Brain (organoid and tissue), 16 donors: ENCODE measurements at places on chromosomes 4 and X.
A peak's percentile ranks its signal among the peaks of the same experiment; 100 is the strongest.

GRCh38 chr4:145935253-145936141 lies 3.1 kb downstream of the ZNF827 start:
- no peak for DNase-seq

GRCh38 chrX:137031039-137031438 lies 2.8 kb downstream of the GPR101 start:
- DNase-seq, result no peak

- DNase-seq, result no peak
Measured at GRCh38 chr4:41012293-41012692, 202.0 kb downstream of the APBB2 start.

GRCh38 chrX:9765072-9765736 lies 443 bp downstream of the GPR143 start:
- peak; percentile 15 for DNase-seq

DNA sequence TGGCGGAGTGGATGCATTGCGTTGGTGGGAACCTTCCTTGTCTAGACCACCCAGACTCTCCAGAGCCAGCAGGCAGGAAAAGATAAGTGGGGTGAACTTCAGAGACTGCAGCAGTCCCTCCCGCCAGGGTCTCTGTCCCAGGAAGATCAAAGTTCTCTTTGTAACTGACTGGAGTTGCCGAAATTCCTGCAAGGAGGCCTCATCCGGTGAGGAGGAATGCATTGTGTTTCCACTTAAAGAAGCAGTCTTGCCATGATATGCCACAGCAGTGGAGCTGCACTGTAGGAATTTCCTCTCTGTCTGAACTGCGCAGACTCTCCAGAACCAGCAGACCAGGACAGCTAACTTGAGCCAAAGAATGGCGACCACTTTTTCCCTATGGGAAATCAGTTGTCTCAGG lies 1190.4 kb downstream of the TECRL start:
- no peak for DNase-seq

DNA sequence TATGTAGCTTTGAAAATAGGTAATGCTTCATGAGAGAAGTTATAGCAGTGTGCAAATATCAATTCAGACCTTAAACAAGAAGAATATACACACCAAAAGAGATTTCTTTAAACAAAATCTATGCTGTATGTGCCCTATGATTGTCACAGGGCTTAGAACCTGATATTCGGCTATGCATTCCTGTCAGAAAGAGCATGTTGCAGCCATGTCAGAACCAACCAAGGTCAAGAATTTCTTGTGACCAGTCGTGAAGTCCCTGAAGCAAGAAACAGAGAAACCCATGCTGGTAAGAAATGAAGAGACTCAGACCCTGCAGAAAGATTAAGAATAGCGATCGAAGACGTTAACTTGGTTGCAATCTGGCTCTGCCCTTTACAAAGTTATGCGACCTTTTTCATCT lies 210.3 kb upstream of the SPIN4 start:
- DNase-seq, result no peak

GRCh38 chr4:98879515-98879914 lies 49.4 kb downstream of the EIF4E start:
- DNase-seq, result no peak

DNA sequence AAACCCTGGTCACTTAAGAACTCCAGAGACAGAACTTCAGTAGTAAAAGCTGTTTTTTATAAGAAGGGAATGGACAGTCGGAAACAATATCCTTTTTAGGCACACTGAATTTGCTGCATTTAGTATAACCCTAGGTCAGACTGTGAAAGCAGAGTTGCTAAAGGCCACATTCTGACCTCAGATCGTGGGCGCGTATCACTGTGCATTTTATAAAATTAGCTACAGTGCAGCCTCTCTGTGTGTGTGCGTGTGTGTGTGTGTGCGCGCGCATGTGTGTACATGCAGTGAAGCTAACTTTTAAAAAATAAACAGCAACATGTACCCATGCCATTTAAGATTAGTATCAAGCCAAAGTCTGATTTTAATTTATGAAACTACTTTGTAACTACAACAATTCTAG lies 8.0 kb downstream of the ZNF827 start:
- no peak for DNase-seq

DNA sequence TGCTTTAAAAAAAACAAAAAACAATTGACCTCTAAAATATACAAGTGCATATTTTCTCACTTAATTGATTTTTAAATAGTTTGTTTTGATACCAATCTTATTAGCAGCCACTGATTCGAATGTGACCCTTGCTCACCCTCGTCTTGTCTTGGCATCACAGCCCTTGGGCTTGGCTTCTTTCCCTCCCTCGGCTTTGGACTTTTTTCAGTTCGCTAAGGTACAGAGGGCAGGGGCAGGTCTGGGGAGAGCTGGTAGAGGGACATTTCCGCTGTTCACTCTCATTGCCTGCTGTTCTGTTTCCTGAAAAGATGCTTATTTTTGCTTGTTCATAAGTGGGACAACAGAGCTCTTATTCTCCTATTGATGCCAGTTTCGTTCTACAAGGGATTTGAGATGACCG lies 88.5 kb upstream of the RPS6KA3 start:
- DNase-seq, result no peak

- no peak for DNase-seq
Measured at GRCh38 chr4:138805736-138806135, 209.8 kb upstream of the NOCT start.

DNA sequence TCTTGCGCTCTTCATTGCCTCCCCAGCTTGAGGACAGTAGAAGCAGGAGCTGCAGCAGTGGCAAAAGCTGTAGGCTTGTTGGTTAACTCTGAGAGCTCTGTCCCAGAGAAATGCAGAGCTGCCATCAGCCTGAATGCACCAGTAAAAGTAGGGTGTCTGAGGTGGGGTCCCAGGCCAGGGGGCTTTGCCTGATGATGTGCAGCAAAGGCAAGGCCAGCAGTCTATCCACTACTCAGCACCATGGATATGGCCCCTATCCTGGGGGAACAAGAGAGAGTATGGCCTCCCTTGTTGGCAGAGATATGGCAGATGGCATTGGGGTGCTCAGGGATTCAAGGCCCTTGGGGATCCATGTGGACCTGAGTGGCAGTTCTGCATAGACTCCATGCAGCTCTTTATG lies 180.2 kb downstream of the HMGN5 start:
- DNase-seq, result no peak

DNA sequence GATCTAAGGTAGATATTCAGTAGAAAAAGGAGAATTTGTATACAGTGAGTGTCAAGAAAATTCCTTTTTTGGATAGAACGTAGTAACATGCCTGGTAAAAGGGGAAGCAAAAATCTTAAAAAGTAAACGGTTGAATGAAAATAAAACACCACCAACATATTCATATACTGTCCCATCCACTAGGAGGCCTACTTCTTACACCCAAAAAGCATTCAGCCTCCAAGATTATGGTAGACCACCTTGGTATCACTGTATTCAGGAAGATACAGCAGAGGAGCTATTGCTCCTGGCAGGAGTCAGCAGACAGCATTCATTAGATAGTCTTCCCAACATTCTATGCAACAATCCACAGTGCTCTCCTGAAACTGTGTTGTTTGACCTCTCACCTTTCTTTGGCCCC lies 274.6 kb upstream of the MAGEB2 start:
- no peak for DNase-seq

DNA sequence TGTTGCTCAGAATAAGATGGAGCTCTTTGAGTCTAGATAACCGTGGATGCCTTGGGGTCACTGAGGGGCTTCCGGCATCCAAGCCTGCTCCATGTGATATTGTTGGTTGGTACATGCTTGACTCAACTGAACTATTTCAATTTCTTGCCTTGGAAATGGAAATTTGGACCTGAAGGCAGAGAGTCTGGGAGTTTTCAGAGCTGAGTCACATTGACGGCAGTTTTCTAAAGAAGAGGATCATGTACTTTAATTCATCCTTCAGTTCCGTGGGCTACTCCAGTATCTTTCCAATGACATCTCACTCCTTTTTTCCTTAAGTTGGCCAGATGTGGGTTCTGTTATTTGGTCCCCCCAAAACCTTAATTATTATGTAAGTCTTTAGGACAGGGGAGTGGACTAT lies 100.5 kb downstream of the MFAP3L start:
- DNase-seq, result no peak

DNA sequence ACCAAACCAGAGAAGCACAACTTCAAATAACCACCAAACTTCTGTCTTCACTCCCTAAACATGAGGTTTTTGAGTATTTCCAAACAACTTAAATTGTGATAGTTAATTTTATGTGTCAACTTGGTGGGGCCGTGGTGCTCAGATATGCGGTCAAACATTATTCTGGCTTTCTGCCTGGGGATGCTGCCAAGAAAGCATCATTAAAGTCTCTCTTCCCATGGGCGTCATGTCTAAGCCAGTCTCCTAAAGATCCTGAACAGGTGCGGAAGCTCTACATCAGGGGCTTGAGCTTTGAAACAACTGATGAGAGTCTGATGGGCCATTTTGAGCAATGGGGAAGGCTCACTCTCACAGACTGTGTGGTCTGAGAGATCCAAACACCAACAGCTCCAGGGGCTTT lies 24.1 kb upstream of the SOD3 start:
- DNase-seq, result no peak

DNA sequence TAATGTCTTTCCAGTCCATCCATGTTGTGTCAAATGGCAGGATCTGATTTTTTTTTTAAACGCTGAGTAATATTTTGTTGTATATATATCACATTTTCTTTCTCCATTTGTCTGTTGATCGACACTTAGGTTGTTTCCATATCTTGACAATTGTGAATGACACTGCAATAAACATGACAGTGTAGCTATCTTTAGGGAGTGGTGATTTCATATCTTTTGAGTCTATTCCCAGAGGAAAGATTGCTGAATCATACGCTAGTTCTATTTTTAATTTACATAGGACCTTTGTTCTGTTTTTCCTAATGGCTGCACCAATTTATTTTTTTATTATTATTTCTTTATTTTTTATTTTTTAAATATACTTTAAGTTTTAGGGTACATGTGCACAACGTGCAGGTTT lies 470.7 kb downstream of the CCSER1 start:
- DNase-seq, result no peak

- DNase-seq, result no peak
Measured at GRCh38 chr4:58566260-58566659, 1456.1 kb upstream of the IGFBP7 start.

- no peak for DNase-seq
Measured at GRCh38 chrX:17654116-17654515, 83.2 kb upstream of the SCML1 start.

GRCh38 chr4:126733301-126733700 lies 899.5 kb upstream of the INTU start:
- DNase-seq, result no peak

DNA sequence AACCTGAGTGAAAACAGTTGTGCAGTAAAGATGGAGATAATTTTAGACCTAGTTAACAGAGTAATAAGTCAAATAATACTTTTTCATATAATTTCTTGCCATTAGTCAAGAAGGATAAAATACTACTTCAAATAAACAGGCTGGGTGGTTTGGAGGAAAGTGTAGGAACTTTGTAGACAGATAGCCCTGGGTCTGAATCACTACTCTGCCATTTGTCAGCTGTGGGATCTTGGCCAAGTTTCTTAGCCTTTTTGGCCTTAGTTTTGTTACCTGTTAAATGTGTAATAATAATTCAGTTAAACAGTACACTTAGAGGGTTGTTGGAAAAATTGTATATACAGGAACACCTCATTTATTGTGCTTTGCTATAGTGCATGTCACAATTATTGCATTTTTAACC lies 163.7 kb downstream of the NPNT start:
- DNase-seq, result no peak

- DNase-seq, result no peak
Measured at GRCh38 chr4:740011-740410, 34.4 kb downstream of the PCGF3 start.

GRCh38 chr4:41569961-41570360 lies 32.0 kb downstream of the LIMCH1 start:
- DNase-seq, result peak; percentile 37

DNA sequence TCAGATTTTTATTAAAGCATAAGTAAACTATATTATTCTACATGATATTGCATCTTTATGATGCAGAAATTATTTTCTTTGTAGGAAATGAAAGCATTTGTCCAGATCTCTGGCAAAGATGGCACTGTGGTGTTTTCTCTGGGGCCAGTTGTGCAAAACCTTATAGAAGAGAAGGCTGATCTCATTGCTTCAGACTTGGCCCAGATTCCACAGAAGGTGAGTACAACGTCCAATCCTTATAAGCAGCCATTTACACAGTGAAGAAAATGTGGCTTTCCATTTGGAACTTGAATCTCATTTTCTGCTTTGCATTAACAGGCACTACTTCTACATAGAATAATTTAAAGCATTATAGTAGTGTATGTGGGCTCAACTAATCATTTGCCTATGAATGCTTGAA lies 6.9 kb upstream of the UGT2B7 start:
- no peak for DNase-seq

DNA sequence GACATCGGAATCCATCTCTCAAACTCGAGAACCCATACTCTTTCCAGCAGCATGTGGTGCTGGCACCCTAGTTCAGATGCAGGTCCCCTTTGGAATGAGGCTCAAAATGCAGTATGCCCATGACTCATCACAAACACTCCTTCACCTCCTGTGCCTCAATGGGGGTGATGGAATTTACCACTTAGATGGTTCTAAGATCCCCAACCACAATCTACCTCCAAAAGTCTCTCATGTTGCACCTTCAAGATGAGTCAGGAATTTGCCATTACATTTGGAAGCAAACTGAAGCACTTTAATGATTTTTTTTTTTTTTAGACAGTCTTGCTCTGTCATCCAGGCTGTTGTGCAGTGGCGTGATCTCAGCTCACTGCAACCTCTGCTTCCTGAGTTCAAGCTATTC lies 8.5 kb upstream of the MID1 start:
- DNase-seq, result no peak

DNA sequence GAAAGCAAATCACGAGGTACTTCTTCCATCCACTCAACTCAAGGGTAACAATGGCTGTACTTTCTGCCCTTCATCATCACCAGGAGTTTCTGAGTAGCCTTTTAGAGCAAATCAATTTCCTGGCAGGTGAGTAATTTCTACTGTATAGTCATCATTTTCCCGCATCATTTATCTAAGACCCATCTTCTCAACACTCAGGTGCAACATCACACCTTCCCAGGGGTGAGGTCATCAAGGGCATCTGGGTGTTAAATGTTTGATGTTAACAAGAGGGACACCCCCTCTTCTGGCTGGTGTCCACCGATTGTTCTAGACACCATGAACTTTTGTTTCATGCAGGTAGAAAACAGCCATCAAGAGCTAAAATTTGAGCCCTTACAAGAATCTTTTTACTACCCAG lies 313.4 kb upstream of the MAGEB2 start:
- DNase-seq, result no peak
